NAMALWA (cell line): ENCODE measurements at places on chromosomes 3 and 15.
A peak's percentile ranks its signal among the peaks of the same experiment; 100 is the strongest.

DNA sequence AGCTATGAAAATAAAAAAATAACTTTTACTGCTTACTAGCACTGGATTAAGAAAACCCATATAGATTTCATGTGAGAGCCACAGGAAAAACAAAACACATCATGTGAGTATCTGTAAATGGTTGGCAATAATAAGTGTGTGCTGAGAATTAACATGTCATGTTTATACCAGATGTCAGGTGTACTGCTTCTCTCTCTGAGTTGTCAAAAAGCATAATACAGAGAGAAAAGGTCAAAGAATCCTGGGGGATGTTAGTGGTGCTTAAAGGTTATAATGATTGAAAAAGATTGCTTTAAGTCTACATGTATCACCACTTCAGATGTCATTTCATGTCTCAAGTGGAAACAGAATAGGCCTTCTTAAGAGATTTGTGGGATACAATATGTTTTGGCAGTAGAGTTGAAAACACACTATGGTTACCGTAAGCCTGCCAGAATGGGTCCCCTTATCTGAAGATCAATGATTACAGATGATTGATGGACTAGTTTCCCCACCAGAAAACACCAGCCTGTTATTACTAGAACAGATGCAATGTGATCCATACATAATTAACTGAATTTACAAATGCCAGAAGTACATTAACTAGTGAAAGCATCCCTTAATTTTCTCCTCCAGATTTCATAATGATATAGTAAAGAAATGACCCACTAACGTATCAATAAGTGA, 204.1 kb downstream of the CNTN3 start:
- DNase-seq, result no peak

- peak; percentile 55 for DNase-seq
These were observed 246.5 kb downstream of the ROBO1 start for GRCh38 chr3:79521221-79521848.

GRCh38 chr3:5806192-5806591, 618.7 kb downstream of the EDEM1 start:
- peak; percentile 30 for DNase-seq

DNA sequence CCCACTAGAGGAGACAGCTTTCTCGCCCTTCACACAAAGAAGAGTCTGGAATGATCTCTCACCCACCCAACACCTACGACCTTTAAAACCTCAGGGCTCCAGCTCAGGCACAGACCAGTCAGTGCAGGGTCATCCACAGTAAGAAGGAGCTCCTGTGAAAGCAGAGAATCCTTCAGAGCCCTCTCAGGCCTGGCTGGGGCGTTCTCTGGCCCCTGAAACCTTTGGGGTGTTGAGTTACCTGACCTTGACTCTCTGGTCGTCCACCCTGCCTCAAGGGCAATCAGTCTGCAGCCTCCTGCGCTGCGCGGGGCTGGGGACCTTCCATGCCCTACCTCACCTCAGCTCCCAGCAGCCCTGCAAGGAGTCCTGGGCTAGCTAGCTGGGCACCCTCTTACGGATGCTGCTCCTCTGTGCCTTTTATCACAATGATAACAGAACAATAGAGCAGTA, 106.2 kb downstream of the ADCY5 start:
- DNase-seq, result no peak

DNA sequence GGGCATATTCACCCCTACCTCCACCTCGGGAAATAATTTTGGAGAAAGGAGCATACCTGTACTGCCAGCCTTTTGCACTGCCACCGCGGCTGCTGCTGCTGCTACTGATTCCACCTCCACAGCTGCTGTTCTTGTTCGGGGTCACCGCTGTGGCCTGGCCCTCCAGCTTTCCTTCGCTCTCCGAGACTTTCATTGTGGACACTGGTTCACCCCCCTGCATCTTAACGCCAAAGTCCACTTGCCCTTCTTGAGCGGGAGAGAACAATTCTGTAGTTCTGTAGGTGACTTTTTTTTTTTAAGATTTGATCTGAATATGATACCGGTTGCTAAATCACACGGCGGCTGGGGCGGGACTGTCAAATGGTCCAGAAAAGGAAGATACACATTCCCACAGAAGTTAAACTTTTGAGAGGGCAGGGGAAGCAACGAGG, 701 bp downstream of the OSBPL11 start:
- DNase-seq, result peak; percentile 45

DNA sequence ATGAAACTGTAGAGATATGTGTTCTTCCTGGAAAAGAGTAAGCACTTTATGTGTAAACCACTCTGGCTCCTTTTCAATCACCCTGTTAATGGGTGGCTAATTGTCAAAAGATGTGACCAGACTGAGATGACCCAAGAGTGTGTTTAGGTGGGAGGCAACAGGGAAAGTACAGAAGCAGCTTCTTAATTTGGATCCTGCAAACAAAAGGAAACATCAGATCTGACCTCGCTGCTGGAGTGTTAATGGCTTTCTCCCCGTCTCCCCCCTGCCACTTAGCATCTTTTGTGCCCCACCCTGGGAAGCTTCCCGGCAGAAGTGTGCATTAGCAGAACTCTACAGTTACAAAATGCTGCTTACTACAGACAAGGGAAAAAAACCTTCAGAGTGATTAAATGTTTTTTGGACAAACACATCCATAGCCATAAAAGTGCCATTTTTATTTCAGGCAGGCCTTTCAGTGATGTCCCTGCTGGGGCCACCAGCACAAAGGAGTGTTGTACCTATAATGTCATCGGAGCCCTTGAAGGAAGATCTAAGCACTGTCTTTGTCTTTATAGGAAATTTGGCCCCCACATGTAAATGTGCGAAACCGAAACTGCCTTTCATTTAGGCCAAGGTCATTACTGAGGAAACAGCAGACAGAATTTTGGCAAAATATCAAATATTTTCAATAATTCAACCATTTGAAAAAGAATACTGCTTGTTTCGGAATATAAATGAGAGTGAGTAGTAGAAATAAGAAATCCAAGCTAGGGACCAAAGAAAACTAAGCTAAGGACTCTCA, 311.0 kb downstream of the WDR72 start:
- no peak for DNase-seq

- DNase-seq, result no peak
These were observed 29.3 kb downstream of the RIOX2 start for GRCh38 chr3:97942801-97943546.

DNA sequence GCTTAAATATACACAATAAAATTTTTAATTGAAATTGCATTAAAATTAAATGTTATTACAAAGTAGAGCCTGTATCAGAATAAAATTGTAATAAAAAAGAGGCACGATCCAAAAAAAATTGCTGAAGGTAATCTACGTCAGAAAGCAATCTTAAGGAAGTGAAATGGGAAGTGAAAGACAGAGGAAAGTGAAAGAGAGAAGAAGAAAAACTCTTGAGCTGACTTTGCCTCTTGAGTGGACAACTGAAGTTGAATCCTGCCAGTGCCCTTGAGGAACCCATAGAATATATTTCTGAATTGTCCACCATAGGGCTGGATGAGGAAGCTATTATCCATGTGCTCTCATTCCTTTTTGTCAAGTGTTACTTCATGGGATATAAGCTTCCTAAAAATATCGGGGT, 285.1 kb upstream of the STAC start:
- DNase-seq, result peak; percentile 16

DNA sequence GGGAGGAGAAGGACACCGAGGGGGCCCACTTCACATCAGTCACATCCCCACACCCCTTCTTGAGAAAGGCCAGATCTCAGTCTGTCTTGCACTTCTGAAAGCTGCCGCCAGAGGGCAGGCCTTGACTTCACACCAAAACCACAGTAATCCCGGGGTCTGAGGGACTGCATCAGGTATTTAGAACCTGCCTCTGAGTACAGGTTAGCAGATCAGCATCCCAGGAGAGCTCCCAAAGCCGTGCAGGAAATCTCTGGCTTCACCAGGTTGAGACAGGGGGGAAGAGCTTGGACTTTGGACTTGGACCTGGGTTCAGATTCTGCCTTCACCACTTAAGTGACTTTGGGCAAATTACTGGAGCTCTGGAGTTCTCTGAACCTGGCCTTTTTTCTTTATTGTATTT, 50.3 kb downstream of the LHFPL4 start:
- DNase-seq, result peak; percentile 88

DNA sequence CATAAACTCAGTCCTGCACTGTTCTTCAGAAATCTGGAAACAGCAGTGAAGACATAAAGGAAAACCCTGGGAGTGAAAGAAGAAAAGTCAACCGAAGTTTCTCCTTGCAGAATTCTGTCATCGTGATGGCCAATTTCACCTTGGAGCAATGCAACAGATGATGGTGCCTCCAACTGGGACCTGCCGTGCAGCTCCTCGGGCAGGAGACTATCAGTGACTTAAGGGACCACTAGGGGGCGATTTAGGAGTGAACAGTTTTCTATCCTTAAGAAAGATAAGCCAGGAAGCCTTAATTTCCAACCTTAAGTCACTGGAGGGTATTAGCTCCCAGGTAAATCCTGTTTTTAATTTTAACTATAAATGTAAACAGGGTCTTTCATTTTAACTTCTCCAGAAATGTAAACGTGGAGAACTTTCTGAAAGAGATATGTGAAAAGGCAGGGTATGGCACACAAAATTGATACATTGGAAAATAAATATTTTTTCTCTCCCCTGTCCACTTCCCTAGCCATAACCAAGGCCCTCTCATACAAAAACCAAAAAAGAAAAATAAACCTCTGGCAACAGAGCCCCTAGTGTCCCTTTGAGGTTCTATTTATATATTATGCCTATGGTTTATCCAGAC, 116.3 kb downstream of the PDZRN3 start:
- DNase-seq, result peak; percentile 44

- DNase-seq, result no peak
These were observed 9.0 kb upstream of the ANXA2 start for GRCh38 chr15:60406513-60407414.

GRCh38 chr3:100695696-100696095, 13.6 kb upstream of the TFG start:
- DNase-seq, result no peak

- no peak for DNase-seq
These were observed 40.4 kb downstream of the EBLN2 start for GRCh38 chr3:73101881-73102280.

DNA sequence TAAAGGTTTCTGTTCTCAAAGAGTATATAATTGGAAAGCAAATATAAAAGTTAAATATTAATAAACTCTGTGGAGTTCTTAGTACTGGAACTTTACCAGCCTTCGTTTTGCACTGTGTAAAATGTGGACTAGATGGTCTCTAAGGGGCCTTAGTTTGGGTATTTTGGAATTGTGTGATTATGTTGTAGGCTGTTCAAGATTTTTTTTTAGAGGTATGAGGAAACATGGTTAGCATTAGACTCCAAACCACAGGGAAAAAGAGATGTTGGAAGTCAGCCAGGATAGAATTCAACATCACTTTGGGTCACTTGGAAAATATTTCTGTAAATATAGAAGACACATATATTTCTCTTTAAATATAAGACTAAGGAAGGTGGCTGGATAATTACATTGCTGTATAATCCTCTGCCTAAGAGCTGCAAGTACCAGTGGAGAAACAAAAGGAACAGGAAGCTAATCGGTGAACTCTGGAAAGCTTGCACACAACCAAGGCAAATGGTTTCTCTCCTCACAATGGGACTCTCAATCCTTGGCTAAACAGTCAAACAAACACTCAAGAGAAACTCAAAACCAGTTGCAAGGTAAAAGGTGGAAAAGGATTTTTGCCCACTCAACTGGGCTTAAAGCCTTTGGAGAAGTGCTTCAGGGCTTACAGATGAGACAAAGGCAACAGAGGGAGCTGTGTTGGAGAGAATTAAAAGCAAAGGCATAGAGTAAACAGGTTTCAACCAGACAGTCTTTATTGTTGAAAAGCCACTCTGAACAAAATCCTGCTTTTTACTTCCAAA, 141.7 kb downstream of the NR1D2 start:
- DNase-seq, result no peak

DNA sequence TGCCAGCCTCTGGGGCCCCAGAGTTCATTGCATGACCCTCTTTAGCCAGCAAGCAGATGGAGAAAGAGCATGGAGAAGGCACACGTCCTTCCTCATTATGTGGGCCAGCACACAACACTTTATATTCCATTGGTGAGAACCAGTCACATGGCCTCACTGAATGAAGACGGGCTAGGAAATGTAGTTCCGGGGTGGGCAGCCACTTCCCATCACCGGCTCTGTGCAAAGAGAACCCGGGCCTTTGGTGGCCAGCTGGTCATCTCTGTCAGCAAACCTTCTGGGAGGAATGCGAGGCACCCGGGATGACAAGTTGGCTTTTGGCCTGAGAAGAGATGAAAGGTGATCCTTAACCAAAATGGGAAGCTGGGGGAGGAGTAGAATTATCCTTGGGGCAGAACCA, 90.2 kb upstream of the VGLL4 start:
- no peak for DNase-seq

DNA sequence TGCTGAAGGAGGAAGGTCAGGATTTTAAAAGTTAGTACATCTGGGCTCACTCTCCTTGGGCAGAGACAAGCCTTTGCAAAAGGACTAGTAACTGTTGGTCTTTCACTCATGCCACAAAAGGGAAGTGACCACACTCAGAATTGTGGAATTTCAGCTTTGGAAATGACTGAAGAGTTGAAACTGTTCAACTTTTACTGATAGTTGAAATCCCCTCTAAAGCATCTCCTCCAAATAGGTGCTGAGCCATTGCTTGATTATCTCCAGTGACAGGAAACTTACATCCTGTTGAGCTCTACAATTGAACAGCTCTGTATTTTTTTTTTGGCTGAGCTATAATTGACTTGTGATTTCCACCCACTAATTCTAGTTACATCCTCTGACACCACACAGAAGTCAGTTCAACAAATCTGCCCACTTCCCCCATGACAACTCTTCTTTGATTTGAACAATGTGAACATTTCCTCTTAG, 254.8 kb upstream of the TPRG1 start:
- peak; percentile 22 for DNase-seq

DNA sequence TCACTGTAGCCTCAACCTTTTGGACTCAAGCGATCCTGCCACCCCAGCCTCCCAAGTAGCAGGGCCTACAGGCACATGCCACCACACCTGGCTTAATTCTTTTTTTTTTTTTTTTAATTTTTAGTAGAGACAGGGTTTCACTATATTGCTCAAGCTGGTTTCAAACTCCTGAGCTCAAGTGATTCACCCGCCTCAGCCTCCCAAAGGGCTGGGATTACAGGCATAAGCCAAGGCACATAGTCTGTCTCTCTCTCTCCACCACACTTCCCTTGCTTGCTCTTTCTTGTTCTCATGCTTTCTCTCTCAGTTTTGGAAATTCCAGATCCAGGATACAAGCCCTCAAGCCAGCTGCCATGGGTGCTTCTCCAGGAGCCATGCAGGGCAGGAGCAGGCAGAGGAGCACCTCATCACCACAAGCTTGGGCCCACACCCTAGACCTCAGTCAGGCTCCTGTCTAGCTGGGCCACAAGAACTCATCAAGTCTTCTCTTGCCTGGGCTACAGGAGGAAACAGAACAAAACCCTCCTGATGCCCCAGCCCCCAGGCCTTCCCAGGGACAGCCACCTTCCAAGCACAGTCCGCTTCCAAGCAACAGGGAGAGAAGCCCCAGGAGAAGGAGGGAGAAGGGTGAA, 145.3 kb upstream of the LPP start:
- DNase-seq, result no peak

- DNase-seq, result peak; percentile 70
These were observed 123.5 kb upstream of the TBL1XR1 start for GRCh38 chr3:177320765-177321247.
